ENCODE measurements at places on chromosomes 1 and 21. TPM values are rescaled to one million over a fixed set of nuclear protein-coding genes. Genes with fewer than 3 reads are reported as not detected.

Gene FAM72D
- 0.72 TPM for total RNA-seq

- DNase-seq: peak; percentile 25
These were observed 251.0 kb downstream of the RHOU start for GRCh38 chr1:228986093-228986904.

Gene VSIG8
- not detected for total RNA-seq

DNA sequence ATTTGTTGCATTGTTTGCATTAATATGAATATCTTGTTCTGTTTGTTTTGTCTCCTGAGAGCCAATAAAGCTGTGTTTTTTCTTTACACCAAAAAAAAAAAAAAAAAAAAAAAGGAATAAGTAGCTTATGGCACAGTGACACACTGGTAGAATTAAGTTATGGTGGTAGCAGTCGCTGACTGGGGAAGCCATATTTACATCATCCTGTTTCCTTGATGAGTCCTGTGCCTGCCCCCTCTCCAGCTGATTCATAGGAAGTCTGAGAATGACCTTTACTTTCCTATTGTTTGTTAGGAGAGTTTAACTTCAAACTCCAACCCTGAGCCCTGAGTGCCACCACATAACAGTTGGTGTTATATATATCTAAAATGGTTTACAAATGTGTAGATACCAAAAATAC lies 62.2 kb downstream of the OBSCN start:
- peak; percentile 81 for DNase-seq

Gene NME7
- 18.3 TPM for total RNA-seq

Gene STUM
- not detected for total RNA-seq

DNA sequence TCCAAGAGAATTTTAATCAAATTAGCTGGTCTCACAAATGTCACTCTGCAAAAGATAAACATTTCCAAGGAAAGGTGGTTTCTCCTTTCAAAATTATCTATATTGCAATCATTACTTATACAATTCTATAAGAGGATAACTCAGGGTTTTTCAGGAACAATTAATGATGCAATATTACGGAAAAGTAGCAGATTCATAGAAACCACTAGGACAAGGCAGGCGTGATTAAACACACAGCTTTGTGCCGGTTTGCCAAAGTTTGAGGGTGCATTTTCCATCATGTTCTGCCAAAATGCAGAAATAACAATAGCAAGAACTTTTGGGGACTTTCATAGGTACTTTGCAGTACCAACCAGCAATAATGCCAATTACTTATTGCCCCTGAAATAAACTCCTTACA lies 605 bp downstream of the TNFRSF9 start:
- no peak for DNase-seq

- no peak for DNase-seq
These were observed 39.1 kb downstream of the UBIAD1 start for GRCh38 chr1:11311816-11312755.

GRCh38 chr1:31752952-31753475 lies 11.1 kb downstream of the ADGRB2 start:
- DNase-seq: no peak

DNA sequence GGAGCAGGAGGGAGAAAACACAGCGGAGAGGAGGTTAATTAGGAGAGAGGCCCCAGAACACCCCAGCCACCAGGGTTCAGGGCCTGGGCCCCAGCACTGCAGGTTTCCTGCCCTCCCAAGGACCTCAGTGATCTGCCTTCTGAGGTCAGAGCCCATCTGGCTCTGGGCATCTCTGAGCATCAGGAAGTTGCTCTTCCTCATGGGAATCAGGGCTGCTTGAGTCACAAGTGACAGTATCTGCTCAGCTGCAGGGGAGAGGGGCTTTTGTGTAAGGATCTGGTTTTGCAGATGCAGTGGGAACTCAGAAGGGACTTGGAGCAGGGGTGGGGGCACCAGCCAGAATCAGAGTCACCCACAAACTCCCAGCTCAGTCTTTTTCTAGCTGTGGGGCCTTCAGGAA lies 472.1 kb downstream of the PTPRU start:
- peak; percentile 69 for DNase-seq

GRCh38 chr1:173403996-173404395 lies 73.1 kb upstream of the PRDX6 start:
- DNase-seq: no peak
